ENCODE measurements at places on chromosomes 13 and 19. TPM values are rescaled to one million over a fixed set of nuclear protein-coding genes. Genes with fewer than 3 reads are reported as not detected.

The LRRC8E gene
- total RNA-seq, result not detected

The TEX30 gene
- 17.3 TPM for total RNA-seq

The LNX2 gene
- total RNA-seq, result 10.2 TPM

The RFPL4AL1 gene
- not detected for total RNA-seq

The ATP12A gene
- not detected for total RNA-seq

The ONECUT3 gene
- not detected for total RNA-seq

DNA sequence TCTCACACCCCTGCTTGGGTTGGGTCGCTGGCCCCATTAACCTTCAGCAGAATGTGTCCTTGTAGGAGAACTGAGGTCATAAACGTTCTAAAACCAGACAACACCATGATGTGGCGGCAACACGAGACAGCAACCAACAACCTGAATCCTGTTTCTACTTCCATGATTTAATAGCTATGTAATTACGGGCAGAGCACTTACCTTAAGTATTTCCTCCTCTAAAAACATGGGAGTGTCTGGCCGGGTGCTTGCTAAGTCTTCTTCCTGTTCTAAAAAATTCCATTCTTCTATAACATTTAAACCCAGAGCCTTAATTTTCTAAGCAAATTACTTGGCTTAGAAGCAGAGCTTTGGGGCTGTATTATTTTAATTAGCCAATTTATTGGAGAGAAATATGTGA is 33.5 kb upstream of the IRS2 start:
- DNase-seq, result no peak

- DNase-seq, result no peak
Observed at GRCh38 chr13:89518289-89519077, 1829.0 kb upstream of the MIR17HG start.

Data from sigmoid colon (tissue), 7 donors.